NCI-H2081 treated with DMSO at 0.1 percent for 48 hours (cell line): ENCODE measurements at places on chromosomes 1 and 21.

- no peak for DNase-seq
Observed at GRCh38 chr1:24275510-24275909, 43.6 kb upstream of the GRHL3 start.

GRCh38 chr1:47637111-47637685 is 199.4 kb downstream of the FOXD2 start:
- DNase-seq: no peak

DNA sequence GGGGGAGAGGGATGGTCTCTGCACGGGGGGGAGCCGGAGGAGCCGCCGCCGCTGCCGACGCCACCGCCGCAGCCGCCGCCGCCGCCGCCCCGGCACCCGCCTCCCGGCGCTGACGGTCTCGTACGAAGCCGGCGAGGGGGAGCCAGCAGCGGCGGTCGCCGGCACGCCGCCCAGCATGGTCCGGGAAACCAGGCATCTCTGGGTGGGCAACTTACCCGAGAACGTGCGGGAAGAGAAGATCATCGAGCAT is 311 bp downstream of the SPEN start:
- no peak for DNase-seq

GRCh38 chr1:109821831-109822745 is 58.4 kb upstream of the EPS8L3 start:
- DNase-seq: no peak

GRCh38 chr1:161866241-161866640 is 100.1 kb downstream of the ATF6 start:
- DNase-seq: no peak

- DNase-seq: no peak
Observed at GRCh38 chr1:27609618-27610240, 5.8 kb upstream of the AHDC1 start.

DNA sequence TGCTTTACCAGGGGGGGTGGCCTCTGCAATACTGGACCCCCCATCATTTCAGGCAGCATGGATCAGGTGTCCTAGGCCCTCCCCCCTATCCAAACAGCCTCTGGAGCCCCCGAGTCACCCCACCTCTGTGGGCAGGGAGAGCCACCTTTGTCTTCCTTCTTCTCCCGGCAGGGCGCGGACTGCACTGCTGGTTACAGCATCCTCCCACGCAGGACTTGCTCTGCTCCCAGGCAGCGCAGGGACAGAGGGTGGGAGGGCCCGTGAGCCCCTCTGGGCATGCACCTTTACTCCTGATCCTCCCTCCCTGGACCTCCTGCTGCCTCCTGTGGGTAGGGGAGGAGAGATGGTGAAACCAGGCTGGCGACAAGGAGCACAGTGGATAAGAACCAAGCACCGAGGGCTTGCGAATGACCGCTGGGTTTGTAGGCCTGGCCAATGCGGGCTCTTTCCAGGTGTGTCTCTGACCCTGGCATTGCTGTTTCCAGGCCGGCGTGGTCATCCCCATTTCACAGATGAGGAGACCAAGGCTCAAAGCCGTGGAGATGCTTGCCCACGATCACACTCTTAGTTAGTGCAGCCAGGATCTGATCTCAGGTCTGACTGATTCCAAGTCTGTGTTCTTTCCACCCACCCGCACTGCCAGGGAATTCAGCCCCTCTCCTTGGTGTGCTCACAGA is 73.6 kb upstream of the TARDBP start:
- no peak for DNase-seq
